ENCODE measurements at places on chromosomes 1 and 21.

GRCh38 chr1:218357211-218357892 is 12.2 kb downstream of the TGFB2 start:
- DNase-seq, result no peak

GRCh38 chr1:211495584-211495983 is 3.6 kb upstream of the RD3 start:
- DNase-seq, result no peak

- no peak for DNase-seq
These were observed 252.1 kb downstream of the PRDM2 start for GRCh38 chr1:13951793-13952751.

GRCh38 chr1:207115269-207115668 is 11.2 kb downstream of the C4BPA start:
- DNase-seq, result no peak

All from NCI-H524 treated with DMSO at 0.1 percent for 48 hours (cell line).